ENCODE measurements at places on chromosomes 3 and 15. TPM values are rescaled to one million over a fixed set of nuclear protein-coding genes. Genes with fewer than 3 reads are reported as not detected.

ABHD17C gene
- total RNA-seq = 13.5 TPM

NRG4 gene
- not detected for total RNA-seq

RHOV gene
- total RNA-seq = 8.1 TPM

KNL1 gene
- total RNA-seq = 10.6 TPM

All from parietal lobe (tissue), 2 donors.